Fibroblast of skin of left biceps (primary cell): ENCODE measurements at places on chromosomes 2 and 18.

GRCh38 chr18:76691800-76692199, 130.6 kb upstream of the ZNF236 start:
- no peak for DNase-seq

- DNase-seq, result no peak
Measured at GRCh38 chr18:26575865-26576217, 27.5 kb upstream of the KCTD1 start.

GRCh38 chr2:200223205-200223784, 83.2 kb upstream of the SPATS2L start:
- no peak for DNase-seq

GRCh38 chr2:99414566-99414965, 75.3 kb downstream of the REV1 start:
- no peak for DNase-seq

DNA sequence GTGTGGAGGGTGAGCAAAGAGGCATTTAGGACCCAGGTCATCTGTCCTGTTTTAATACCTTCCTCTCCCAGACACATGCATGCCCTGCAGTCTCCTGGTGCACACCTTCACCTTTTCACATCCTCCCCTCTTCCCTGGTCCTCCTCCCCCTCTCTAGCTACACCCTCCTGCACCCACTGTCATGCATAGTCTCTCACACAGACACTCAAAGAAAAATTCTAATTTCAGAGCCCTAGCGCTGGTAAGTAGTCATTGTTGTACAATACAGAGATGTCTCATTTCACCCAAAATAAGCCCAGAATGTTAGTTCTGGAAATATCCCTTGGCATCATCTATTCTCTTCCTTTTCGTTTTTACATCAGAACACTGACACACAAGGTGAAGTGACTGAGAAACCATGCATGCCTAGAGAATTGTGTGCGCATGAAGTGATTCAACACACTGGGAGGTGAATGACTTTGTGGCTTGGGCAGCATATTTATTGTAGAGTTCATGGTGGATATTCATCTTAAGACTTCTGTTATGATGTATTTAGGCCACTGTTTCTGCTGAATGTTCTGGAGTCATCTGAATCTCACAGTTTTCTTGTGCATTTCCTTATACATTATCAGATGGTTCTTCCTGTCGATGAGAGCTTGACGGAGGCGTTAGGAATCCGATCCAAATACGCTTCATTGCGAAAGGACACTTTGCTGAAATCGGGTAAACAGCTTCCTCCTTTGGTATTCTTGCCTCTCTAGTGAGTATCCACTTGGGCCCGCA, 69.9 kb downstream of the COA5 start:
- DNase-seq, result no peak

GRCh38 chr2:65053199-65053598, 3.0 kb upstream of the CEP68 start:
- no peak for DNase-seq

- no peak for DNase-seq
Measured at GRCh38 chr2:169106563-169107545, 37.5 kb downstream of the DHRS9 start.

DNA sequence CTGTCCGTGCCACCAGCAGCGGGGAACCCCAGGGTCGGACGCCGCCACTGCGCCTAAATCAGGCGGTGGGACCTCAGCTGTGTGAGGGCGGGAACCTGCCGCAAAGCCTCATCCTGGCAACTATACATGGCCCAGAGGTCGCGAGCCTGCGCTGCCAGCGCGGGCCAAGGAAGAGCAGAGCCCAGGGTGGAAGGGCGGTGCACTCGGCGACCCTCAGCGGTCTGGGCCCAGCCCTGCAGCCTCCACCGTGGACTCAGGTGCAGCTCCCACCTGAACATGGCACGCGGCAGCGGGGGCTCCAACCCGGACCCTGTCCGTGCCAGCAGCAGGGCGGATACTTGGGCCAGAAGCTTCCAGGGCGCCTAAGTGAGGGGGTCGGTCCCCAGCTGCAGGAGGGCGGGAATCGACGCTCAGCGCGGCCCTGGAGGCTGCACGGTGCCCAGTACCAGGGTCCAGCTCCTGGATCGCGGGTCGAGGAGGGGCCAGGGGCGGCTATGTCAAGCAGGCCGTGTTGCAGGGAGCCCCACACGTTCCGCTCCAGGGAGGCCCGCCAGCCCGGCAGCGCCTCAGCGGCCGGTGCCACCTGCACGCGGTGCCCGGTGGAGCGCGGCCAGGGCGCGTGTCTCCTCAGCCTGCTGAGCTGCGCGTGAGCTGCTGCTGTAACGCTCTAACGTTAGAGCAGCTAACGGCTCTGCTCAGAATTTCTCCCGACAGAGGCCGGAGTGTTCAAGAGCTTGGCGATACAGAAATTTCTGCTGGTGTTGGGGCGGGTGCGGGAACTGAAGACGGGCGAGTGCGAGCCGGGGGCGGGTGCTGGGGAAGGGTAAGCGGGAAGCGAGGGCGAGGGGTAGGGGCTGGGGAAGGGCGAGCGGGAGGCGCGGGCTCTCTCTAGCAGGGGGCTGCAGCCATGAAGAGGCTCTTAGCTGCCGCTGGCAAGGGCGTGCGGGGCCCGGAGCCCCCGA, at the start of gene ANKRD30B:
ANKRD30B (plus strand) TSS at position 660 of the 962 bp plus-strand sequence; CDS start at position 908, 248 bp downstream.
- DNase-seq, result no peak
